Coronary artery (tissue), 2 donors: ENCODE measurements at places on chromosomes 5 and 9.
A peak's percentile ranks its signal among the peaks of the same experiment; 100 is the strongest.

- DNase-seq, result no peak
Measured at GRCh38 chr5:138241688-138242571, 28.8 kb upstream of the CDC23 start.

DNA sequence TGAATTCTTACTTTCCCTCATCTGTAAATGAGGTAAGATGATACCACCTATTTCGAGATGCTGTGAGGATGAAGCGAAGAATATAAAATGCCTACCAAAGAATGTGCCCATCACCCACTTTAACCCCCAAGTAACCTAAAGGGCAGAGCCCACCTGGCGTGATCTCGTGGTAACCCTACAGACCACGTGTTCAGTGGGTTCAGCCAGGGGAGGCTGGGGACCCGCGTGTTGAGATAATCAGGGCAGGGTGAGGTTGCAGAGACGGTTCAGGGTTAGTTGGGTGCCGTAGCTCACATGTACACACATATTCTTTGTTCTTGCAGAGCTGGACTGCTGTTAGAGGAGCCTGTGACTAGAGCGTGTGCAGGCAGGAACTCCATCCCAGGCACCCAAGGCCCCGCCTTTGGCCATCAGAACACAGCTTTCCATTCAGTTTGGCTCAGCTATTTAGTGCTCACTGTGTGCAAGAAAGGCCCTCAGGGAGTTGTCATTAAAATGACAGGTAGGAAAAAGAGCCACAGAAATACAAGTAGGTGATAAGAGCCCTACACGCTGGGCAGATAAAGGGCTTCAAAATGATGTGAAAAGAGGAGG, 56.5 kb upstream of the HAND1 start:
- no peak for DNase-seq

DNA sequence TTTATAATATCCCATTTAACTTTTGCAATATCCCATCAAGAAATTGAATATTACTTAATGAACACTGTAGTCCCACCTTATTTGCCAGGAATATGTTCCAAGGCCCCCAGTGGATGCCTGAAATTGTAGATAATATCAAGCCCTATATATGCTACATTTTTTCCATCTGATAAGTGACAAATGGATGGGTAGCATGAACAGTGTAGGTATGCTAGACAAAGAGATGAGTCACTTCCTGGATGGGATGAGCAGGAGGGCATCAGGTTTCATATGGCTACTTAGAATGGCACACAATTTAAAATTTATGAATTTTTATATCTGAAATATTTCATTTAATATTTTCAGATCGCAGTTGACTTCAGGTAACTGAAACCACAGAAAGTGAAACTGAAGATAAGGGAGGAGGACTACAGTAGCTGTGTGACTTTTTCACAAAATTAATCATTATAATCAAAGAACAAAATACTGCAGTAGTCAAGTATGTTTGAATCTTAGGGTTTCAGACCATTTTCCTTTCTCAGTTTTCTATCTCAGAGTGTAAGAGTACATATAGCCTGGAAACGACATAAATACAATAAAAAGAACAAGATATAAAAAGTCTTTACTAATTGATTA, 636.4 kb upstream of the ARRDC3 start:
- no peak for DNase-seq

DNA sequence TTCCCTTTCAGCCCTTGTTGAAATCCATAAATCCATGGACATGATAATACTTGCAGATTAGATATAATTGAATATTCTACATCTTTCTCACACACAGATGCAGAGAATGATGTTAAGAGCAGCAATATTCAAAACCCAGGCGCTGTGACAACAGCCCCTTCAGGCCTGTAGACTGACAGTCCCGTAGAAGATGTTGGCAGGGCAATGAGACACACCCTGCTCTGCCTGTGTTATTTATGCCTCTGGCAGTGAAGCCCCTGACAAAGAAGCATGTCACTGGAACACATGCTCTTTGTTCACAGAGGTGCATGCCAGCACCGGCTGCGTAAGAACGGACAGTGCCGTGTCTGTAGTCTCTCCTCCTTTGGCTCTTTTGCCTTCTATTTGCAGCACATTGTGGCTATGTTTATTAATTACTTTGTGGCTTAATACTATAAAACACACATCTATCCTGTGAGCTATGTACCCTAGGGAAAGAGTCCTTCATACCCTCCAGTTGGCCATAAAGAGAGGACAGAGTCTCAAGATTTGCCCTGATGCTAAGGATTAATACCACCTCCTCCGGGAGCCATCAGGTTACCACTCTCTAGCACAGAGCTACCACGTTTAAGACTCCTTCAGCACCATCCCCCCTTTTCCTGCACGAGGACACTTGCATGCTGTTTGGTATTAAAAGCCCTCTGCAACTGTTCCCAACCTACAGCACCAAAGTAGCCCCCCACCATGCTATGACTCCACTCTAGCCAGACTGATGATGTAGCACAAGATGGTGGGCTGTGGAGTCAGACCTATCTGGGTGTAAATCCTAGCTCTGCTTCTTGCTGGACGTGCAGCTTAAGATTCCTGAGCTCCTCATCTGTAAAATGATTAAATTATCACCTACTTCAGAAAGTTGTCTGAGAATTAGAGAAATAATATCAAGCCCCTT, 2.0 kb upstream of the ANP32B start:
- DNase-seq, result no peak

- no peak for DNase-seq
Measured at GRCh38 chr5:21765406-21765805, 1087.7 kb downstream of the CDH12 start.

DNA sequence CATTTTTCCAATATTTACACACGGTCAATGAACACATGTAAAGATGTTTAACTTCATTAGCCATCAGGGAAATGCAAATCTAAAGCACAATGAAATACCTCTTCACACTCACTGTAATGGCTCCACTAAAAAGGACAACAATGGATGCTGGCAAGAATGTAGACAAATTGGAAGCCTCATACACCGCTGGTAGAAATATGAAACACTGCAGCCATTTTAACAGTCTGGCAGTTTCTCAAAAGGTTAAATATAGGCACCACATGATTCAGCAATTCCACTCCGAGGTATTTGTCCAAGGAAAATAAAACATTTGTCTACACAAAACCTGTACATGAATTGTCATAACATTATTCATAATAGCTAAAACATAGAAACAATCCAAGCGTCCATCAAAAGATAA, 20.0 kb downstream of the RNF145 start:
- DNase-seq, result no peak

DNA sequence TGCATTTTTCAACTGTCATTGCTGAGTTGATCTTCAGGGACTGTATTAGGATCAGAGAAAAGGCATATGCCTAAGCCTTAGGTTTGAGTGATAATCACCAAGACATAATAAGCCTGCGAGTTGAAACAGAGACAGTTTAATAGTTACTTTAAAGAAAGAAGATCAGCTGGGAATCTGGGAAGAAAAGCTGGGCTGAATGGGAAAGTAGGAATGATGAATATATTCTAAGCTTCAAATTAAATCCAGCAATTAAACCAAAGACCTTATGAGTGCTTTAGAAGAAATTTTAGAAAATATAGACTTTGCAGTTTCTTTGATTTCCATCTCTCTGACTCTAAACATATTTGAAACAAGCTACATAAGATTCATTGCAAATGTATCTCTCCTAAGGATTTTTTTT, 222.3 kb downstream of the ENC1 start:
- no peak for DNase-seq

DNA sequence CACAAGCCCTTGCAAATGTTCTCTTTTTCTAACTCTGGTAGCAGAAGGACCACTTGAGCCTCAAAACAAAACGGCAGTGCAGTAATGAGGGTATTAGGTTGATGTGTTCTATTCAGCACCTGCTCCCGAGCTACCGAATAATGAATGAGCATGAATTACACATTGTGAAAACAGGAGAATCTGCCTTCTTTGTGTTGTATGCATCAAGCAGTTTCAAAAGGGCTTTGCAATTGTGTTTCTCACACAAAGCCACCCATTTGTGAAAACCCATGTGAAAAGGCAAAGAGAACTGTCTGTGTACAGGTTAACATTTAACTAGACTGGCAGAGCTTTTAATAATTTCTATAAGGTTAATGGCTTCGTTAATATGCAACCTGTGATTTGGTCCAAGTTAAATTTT, 97.8 kb downstream of the STK32A start:
- no peak for DNase-seq

GRCh38 chr9:111099199-111100008, 61.1 kb upstream of the LPAR1 start:
- no peak for DNase-seq

DNA sequence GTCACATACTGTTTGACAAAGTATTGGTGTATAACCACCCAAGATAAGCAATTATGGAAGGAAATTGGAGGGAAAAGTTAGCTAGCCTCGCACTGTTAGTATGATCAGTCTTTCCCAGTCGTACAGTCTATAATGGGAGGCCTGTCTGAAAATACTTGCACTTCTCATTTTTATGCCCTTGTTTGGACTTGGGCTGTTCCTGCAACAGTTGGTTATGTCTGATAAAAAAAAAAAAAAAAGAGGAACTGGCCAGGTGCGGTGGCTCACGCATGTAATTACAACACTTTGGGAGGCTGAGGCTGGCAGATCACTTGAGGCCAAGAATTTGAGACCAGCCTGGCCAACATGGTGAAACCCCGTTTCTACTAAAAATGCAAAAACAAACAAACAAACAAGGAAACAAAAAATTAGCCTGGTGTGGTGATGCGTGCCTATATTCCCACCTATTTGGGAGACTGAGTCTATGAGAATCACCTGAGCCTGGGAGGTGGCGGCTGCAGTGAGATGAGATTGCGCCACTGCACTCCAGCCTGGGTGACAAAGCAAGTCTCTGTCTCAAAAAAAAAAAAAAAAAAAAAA, 58.3 kb upstream of the ANKRD33B start:
- DNase-seq, result no peak

DNA sequence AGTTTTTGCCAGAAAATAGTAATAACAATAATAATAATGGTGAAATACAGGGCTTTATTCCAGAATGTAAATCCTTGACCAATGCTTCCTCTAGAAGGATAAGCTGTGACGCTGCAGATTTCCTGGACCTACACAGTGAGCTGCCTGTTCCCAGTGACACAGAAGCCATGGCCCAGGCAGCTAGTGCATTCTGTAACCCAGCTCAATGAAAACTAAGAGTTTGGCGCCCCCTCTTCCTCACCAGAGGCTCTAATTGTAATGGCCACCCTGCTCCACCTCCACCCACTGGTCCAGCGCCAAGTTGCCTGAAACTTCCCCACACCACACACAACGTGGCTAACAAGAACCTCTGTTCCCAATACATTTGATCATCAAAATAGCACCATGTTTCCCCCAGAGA, 248.1 kb downstream of the CETN3 start:
- DNase-seq, result no peak

- no peak for DNase-seq
Measured at GRCh38 chr9:5178126-5178805, 7.2 kb downstream of the INSL6 start.

- DNase-seq, result no peak
Measured at GRCh38 chr5:175520321-175520720, 42.0 kb downstream of the SFXN1 start.

GRCh38 chr9:84955971-84956370, 286.4 kb downstream of the NTRK2 start:
- no peak for DNase-seq

- no peak for DNase-seq
Measured at GRCh38 chr9:137697832-137698231, 79.0 kb downstream of the EHMT1 start.

GRCh38 chr5:41835645-41836044, 34.6 kb downstream of the OXCT1 start:
- DNase-seq, result peak; percentile 77

- DNase-seq, result no peak
Measured at GRCh38 chr9:128731691-128732090, 7.8 kb upstream of the ZDHHC12 start.

DNA sequence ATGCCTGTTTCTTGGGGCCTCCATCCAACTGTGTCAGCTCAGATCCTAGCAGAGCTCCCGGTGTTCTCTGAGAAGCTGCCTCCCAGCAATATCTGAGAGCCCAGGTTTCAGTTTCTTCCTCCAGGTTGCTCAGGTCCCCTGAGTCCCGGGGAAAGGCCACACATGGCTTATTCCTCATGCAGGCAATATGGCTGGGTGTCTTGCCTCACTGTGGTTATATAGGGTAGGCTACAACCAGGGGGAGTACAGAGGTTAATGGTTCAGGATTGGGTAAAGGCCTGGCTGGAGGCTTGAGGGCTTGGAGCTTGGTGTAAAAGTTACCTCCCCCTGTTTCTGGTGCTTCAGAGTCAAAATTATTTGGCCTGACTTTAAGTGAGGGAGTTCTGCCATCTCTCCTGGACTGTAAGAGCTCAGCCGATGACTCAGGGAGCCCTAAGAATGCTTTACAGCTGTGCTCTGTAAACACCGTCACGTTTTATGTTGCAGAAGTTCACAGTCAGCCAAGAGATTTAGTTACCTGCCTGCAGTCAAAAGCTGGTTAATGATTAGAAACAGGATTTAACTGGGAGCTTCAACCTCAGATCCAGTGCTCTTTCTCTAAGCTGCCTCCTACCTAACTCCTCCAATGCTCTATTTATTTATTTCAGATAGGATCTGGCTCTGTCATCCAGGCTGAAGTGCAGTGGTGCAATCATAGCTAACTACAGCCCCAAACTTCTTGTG, 24.3 kb upstream of the UBAP2 start:
- no peak for DNase-seq

DNA sequence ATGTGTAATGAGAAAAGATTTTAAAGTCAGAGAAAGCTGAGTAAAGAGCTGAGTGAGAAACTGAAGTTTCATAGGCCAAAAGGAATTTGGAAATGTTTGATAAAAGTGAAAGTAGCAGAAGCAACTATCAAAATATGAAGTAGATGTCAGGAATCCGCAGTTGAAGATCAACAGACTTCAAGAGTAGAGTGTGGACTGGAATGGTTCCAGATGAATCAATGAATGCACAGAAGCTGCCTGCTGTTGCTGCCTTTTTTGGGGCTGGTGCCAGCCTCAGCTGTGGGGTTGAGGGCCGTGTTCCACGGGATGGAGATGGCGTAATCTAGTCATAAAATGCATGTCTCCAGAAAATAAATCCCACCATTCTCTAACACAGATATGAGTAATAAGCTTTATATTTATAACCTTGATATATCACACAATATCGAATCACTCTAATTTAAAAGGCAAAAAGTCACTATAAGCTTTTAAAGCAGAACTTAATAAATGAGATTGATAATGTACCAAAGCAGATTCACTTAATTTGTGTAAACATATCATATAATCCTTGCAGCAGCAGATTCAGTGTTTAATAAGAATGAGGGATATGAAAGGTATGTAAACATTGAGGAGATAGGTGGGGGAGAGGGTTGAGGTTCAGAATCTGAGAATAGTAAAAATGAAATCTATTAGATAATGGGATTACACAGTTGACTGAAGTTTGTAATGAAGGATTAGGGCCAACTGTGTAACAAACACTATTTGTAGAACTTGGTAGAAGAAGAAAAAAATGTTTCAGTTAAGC, 652.3 kb upstream of the FTMT start:
- DNase-seq, result no peak
